ENCODE measurements at places on chromosomes 7 and 10. TPM values are rescaled to one million over a fixed set of nuclear protein-coding genes. Genes with fewer than 3 reads are reported as not detected.

- peaks cover 6% of the 10 kb centered on the region for H3K4me1 ChIP-seq
- no peaks in the 10 kb centered on the region for H3K27me3 ChIP-seq
- H3K4me3 ChIP-seq, result no peak overlapping the region
- no peaks in the 10 kb centered on the region for H3K36me3 ChIP-seq
These were observed 161.9 kb upstream of the PRR15 start for GRCh38 chr7:29401769-29402168.

- DNase-seq, result no peak
- peaks cover 10% of the 10 kb centered on the region for H3K4me1 ChIP-seq
- no peak overlapping the region for H3K27ac ChIP-seq
- H3K4me3 ChIP-seq, result no peak overlapping the region
- H3K36me3 ChIP-seq, result peaks cover 6% of the 10 kb centered on the region
- H3K27me3 ChIP-seq, result no peaks in the 10 kb centered on the region
These were observed 80.8 kb downstream of the TMEM106B start for GRCh38 chr7:12291870-12292269.

GRCh38 chr10:133091316-133091715 is 3.6 kb downstream of the ADGRA1 start:
- H3K27ac ChIP-seq, result no peak overlapping the region
- H3K36me3 ChIP-seq, result no peaks in the 10 kb centered on the region
- H3K4me3 ChIP-seq, result no peak overlapping the region
- H3K4me1 ChIP-seq, result no peaks in the 10 kb centered on the region
- DNase-seq, result no peak

Gene CPXM2
- total RNA-seq, result not detected

Gene BEND7
- not detected for total RNA-seq
